LoVo (cell line): ENCODE measurements at places on chromosomes 4 and X.

DNA sequence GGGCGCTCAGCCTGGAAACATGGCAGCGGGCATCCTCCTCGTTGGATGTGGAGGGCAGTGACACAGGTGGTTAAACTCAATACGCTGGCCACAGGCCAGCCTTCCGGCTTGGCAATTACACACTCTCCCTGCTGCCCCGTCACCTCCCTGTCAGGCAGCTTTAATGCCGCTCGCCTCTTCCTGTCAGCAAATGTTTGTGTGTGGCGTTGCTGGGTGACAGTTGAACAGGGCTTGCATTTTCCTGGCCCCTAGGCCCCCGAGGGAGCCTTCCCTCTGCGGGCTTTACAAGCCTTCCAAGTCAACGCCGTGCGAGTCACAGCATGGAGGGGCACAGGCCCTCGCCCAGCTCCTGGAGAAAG is 620.0 kb downstream of the BCOR start:
- DNase-seq: no peak

DNA sequence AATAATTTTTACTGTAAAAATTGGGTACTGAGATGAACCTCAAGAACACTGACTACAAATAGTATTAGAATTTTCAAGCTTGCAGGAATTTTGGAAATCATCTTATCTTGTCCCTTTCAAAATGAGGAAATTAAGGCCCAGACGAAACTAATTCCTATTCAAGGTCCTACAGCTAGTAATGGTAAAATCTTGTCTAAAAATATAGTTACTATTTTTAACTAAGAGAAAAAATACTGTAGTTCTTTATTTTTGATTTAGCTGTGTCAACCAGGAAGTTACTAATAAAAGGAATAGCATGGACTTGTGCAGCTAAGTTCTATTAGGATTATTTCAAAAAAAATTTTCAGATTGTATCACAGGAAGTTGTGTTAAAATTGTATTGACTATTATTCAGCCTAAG is 12.7 kb downstream of the PRIMPOL start:
- DNase-seq: no peak

- peak; percentile 6 for DNase-seq
Measured at GRCh38 chr4:184163813-184164212, 53.9 kb downstream of the ENPP6 start.

- peak; percentile 18 for DNase-seq
Measured at GRCh38 chrX:43703211-43703791, 47.2 kb downstream of the MAOA start.

DNA sequence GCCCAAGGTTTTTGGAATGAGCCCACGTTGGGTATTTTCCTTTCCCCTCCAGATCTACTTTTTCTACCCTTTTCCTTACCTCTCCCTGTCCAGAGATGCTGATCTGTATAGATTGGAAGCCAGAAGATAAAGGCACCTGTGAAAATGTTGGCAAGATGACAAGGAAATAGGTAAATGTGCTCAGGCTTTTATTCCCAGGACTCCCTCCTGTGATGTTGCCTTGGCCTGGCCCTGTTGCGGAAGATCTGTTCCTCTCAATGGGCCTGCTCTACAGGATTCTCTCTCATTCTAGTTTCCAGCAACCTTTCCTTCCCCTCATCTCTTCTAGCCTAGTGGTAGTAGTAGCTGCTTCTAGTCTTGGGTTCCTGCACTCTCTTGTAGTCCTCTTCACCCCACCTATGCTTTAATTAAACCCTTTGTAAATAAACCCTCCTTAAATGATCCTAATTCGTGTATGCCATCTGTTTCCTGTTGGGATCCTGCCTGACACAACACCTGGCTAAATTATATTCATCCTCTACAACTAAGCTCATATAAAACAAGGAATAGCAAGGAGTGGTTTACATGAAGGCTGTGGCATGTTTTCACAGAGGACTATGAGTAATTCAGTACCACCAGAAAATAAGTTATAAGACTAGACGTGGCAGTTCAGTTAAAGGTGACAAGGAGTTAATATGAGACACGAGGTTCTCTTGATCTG is 95.7 kb upstream of the MAOA start:
- peak; percentile 18 for DNase-seq

DNA sequence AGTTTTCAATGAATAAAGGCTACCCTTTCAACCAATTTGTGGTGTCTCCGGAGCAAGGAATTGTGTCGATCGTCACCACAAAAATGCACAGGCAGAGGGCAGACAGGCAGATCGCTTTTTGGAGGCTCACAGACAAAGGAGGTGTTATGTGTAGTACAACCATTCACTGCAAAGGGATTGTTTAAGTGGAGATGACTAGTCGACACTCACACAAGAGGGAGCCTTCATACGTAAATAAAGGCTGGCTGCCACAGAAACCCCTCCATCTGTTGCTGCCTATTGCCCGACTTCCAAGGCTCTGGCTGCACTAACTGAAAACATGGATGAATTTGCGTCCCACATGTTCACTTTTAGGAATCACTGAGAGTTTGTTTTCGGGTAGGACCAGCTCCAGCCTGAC is 281.1 kb downstream of the NKX6-1 start:
- DNase-seq: no peak

- no peak for DNase-seq
Measured at GRCh38 chrX:6120329-6120728, 108.3 kb downstream of the NLGN4X start.

GRCh38 chr4:4859799-4860599 is 534 bp downstream of the MSX1 start:
- DNase-seq: peak; percentile 20

DNA sequence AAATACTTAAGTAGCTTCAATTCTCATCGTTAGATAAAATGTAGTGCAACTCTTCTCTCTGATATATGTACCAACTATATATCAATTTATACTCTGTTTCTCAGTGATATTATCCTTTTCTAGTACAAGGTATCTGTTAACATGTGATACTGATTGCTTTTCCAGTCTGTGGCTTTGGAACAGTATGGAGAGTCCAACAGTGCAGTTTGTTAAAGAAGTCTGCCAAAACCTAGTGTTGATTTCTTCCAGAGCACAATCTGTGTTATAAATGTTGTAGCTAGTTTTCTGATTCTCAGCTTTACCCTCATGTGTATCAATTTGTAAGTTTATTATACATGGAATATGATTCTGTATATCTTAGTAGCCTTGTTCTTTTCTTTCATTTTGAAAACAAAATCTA is 465.0 kb downstream of the IL15 start:
- no peak for DNase-seq

DNA sequence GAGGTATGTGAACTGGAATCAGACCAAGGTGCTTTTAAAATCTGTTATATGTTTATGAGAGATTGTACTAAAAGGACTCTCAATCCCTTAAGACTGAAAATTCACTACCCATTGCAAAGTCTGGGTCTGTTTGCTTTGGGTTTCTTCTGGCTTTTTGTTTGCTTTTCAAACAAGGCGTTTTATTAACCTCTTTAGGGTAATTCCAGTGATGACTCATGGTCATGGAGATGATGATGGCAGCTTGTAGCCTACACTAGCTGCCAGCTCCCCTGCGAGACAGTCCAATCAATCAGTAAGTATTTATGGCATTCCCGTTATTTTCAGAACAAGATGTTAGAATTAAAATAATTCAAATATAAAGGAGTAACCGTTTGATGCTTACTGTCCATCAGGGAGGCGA is 643.8 kb upstream of the FTHL17 start:
- no peak for DNase-seq

GRCh38 chr4:95288552-95288951 is 260.2 kb downstream of the UNC5C start:
- DNase-seq: no peak

DNA sequence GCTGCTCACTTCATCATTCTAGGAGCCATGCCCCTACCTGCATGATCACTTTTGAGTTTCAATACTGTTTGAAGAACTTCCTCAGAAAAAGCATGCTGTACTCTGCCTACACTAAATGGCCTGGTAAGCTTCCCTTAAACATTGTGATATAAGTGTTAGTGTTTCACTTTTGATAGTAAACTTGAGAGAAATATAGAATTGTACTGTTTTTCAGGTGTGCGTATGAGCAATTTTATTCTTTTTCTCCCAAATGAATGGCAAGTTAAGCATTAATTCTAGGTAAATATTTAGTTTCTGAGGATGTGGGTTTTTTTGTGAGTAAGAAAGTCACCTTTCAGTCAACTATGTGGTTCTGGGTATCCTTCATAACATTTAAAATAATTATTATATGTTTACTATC is 484.5 kb downstream of the IL15 start:
- no peak for DNase-seq

DNA sequence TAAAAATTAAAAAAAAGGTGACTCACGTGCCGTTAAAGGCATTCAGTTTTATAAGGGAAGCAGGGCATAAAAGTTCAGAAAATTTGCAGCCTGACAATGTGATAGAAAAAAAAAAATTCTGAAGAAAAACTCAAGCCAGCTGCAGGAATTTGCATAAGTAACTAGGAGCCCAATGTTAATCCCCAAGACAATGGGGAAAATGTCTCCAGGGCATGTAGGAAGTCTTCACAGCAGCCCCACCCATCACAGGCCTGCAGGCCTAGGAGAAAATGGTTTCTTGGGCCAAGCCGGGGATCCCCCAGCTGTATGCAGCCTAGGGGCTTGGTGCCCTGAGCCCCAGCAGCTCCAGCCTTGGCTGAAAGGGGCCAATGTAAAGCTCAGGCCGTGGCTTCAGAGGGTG is 31.2 kb downstream of the CHM start:
- no peak for DNase-seq

- no peak for DNase-seq
Measured at GRCh38 chr4:87545052-87545451, 15.9 kb upstream of the SPARCL1 start.

- peak; percentile 37 for DNase-seq
Measured at GRCh38 chr4:153785910-153786721, 2.8 kb downstream of the SFRP2 start.

DNA sequence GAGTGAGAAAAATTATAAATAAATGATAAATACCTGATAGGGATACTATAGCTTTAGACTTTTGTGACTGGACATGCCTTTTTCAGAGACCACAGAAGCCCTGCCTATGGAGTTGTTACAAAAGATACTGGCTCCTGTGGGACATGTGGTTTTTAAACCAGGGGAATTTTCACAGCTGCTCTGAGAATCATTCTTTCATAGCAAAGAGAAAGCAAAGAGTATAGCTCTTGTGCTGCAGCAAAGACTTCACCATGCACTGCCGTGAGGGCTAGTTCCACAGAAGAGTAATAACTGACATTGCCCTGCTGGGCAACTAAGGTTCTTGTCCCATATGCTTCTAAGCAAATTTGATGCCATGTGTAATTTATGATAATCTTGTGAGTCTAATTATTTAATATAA is 98.2 kb downstream of the MAPK10 start:
- DNase-seq: no peak

DNA sequence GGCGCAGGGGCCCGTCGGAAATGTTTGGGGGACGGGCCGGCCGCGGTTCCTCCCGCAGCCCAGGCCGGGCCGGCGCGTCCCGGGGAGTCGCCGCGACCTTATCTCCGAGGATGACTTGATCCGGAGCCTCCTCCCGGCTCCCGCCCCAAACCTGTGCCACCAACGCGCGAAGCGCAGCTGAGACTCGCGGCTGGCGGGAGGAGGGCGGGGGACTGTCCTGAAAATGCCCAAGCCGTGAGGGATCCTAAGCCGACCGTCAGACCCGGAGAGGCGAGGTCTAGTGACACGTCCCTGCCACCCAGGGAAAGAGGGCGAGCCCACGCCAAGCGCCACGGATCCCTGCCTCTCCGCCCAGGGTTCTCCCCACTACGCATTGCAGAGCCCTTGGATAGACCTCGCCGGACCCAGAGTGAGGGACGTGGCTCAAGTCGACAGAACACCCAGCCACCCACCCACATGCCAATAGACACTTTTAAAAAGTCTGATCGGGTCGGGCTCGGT is 26.9 kb downstream of the UTP14A start:
- no peak for DNase-seq

GRCh38 chr4:20493761-20494353 is 206.4 kb upstream of the PACRGL start:
- DNase-seq: no peak

GRCh38 chr4:107737450-107737849 is 17.4 kb upstream of the PAPSS1 start:
- no peak for DNase-seq

DNA sequence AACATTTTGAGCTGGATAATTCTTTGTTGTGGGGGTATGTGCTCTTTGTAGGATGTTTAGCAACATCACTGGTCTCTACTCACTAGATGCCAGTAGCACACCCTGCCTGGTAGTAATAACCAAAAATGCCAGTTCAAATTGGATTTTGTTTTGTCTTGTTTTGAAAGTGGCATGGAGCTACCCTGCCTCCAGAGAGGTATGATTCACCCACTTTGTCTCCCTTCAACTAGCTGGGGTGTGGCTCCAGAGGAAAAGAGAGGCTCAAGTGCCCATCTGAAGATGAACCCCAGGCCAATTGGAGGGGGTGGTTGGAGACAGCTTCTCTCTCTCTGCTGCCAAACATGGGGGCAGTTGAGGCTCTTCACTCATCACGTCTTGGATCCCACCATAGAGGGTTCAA is 34.5 kb downstream of the NIPAL1 start:
- DNase-seq: no peak

- peak; percentile 82 for DNase-seq
Measured at GRCh38 chr4:105551965-105552746, at the start of gene ARHGEF38. ARHGEF38 (plus strand) TSS chr4:105552620; CDS start chr4:105552766, 146 bp downstream.

- DNase-seq: no peak
Measured at GRCh38 chr4:5660185-5660584, 48.2 kb downstream of the EVC2 start.

DNA sequence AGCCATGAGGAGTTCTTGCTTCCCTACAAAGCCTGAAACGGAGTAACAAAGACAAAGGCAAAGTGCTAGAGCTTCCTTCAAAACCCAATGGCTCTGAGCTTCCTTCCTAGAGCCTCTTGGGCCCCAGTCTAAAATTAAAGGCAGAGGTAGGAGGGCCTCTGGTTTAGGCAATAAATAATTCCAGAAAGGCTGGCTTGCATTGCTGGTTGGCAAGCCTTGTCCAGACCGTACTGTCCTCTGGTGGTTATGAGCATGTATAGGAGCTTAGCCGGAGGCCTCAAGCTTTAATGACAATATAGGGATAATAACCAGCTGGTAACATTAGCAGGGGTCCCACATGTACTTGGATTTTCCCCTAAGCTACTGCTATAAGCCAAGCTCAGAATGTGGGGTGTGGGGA is 237.3 kb downstream of the AR start:
- no peak for DNase-seq

- no peak for DNase-seq
Measured at GRCh38 chr4:14176613-14177012, 549.1 kb upstream of the BOD1L1 start.

DNA sequence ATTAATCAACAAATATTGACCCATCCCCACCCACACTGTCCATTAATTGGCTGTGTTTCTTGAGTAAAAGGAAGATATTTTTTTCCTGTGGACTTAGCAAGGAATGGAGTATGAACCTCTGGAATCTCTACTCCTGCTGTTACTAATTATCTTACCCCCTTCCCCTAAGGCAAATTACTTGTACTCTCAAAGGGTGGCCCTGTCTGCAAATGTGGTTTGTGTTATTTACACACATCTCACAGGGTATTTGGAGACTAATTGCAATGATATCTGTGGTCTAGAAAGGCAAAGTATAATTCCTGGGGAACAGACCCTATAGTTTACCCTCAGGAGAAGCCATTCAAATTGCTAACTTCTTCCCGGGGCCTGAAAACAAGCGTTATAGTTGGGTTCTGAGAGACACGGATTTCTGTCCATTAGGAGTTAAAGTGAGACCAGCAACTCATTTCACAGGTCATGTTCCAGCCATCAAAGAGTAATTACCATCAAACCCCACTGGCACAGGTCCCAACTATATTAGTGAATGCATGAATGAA is 133.0 kb upstream of the RASGEF1B start:
- no peak for DNase-seq
